ENCODE measurements at places on chromosomes 12 and 14. TPM values are rescaled to one million over a fixed set of nuclear protein-coding genes. Genes with fewer than 3 reads are reported as not detected.

GRCh38 chr12:46533723-46534122 is 161.2 kb upstream of the SLC38A2 start:
- DNase-seq, result no peak

DNA sequence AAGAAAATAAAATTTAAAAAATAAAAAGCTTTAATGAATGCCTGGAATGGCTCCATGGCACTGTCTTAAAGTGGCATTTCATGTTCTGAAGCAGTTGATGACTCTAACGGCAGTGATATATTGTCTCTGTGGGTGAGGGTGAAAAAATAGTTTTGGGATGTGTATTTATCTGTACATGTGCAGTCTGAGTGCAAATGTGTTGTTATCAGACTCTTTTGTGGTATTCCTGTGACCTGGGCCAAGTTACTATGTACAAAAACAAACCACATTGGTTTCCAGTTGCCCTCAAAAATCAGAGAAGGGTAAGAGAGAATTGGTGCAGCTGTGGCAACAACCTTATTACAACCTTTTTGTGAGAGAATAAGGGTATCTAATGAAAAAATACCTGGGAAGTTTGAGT is 81.7 kb upstream of the CCDC91 start:
- DNase-seq, result no peak

The ZNF605 gene
- total RNA-seq, result 10.1 TPM

The GIT2 gene
- 43.0 TPM for total RNA-seq

DNA sequence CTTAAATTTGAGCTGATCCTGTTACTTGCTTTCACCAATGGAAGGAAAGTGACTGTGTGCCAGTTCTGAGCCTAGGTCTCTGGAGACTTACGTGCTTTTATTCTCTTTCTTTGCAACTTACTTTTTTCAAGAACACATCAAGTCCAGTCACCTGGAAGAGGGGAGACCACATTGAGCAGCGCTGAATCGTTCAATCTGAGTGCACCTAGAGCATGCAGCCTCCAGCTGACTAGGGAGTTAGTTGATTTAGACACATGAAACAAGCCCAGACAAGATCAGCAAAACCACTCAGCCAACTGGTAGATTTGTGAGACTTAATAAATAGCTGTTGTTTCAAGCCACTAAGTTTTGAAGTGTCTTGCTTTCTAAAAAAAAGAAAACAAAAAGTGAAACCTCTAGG is 1014.8 kb upstream of the FBXO33 start:
- no peak for DNase-seq

GRCh38 chr12:111886662-111887545 is 44.9 kb downstream of the MAPKAPK5 start:
- no peak for DNase-seq

- no peak for DNase-seq
These were observed 573 bp downstream of the CKB start for GRCh38 chr14:103521951-103522563.

DNA sequence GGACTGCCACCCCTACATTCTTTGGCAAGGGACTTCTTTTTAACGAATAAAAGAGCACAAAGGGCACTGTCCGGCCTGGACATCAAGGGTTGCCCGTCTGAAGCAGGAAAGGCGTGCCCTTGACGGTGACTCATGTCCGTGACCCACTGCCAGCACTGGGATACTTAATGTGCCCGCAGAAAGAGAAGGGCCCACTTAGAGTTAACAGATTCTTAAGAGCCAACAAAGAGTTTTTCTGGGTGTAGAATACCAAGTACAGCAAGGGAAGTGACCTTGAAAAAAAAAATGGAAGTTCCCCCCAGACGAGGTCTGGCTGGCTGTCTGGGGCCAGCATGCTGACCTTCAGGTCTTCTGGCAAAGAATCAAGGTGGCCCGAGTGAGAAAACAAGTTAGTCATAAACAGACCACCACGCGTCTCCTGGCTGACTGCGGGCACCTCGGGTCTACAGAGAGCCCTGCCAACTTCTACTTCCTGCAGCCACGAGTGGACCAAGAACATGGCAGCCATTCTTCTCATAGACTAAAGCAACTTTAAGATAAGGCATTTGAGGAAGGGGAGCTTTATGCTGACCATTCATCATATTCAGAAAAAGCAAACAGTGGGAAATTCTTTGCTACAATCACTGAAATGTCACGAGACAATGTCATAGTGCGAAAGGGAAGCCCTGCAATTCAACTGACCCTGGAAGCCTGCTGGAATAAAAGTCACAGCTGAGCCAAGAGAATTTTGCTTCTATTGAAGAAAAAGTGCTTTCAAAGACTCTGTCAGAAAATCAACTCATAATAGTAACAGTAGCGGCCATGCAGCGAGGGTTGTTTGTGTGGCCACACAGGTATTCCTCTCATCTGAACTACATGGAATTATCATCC is 10.5 kb upstream of the SELPLG start:
- no peak for DNase-seq
